ENCODE measurements at places on chromosomes 3 and 15.

DNA sequence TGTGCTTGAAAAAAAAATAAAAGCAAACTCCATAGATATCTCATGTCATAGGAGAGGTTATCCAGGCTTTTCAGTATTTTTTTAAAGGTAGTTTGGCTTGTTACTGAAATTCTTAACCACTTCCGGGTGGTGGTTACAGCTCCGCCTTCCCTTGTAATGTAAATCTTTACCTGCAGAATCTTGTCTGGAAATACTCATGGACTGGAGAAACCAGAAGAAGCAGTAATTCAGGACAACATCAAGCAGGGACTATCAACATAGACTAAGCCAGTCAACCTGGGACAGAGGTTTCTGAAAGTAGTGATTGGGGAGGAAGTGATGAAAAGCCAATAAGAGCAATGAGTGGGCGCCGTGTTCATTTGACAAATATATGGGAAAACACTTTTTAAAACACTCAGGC lies 78.9 kb upstream of the SKOR1 start:
- DNase-seq: no peak

GRCh38 chr15:75712668-75713337 lies at the start of gene CSPG4:
CSPG4 (minus strand) TSS chr15:75712848; CDS start chr15:75712755, 93 bp downstream.
- DNase-seq: peak; percentile 59

GRCh38 chr15:69232144-69232543 lies 66.6 kb upstream of the PAQR5 start:
- peak; percentile 45 for DNase-seq

DNA sequence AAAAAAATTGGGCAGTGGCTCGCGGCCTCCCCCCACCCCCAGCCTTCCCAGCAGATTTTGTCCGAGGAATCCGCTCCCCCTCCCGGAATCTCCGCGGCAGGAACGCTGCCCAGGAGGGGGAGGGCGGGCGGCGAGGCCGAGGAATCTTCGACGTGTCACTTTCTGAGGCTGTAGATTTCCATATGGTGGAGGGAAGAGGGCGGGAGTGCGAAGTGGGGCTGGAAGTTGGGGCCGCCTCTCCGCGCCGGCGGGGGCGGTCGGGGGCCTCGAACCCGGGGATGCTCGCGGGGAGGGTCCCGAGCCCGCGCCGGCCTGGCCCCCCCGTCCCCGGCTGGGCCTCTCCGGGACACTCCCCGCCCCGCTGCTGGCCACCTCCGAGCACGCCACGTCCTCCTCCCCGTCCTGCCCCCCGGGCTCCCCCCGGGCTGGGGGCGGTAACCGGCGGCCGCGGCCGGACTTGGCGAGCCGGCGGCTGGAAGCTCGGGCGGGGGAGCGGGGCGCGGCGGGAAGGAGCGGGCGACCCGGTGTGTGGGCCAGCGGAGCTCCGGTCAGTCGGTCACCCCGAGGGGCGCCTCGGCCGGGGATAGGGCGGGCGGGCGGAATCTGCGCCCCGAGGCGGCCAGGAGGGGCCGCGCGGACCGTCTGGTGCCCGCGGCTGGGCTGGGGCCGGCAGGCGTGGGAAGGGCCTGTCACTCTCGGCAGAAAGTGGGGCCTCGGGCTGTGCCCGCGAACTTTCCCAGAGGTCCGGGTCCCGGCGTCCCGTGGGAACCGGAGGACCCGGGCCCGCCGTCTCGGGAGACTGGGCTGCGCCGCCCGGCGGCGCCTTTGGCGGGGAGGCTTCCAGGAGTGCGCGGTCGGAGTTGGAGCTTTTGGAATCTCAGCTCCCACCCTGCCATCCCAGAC lies 951 bp downstream of the FNDC3B start:
- DNase-seq: peak; percentile 67

DNA sequence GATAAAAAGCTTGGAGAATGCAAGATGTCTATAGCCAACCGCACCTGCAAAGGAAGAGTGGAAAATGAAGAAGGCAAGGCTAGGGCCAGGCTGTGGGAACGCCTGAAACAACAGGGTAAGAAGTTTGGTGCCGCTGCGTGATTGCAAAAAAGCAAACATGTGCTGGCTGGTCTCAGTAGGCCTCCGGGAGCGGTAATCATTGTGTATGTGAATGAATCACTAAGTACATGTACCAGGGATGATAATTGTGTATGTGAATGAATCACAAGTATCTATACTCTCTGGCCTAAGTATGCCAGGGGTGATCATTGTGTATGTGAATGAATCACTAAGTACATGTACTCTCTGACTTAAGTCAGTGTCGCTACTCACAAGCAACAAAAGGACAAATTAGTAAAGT lies 40.3 kb upstream of the PARL start:
- no peak for DNase-seq

DNA sequence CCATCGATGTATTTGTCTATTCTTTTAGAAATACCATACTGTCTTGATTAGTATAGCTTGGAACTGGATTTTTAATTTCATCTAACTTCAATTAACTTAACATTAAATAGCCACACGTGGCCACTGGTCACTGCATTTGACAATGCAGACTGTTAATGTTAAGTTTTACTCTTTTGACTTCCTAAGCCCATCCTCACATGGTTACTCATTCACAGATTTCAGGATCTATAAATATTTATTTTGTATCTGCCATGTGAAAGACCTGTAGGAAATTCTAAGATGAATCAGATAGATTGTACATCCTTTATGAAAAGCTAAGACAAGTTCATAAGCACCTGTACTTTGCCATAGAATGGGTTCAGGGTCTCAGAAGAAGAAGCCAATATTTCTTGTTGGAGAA lies 8.3 kb upstream of the RORA start:
- no peak for DNase-seq

GRCh38 chr15:36926427-36926825 lies 173.9 kb downstream of the MEIS2 start:
- DNase-seq: no peak

DNA sequence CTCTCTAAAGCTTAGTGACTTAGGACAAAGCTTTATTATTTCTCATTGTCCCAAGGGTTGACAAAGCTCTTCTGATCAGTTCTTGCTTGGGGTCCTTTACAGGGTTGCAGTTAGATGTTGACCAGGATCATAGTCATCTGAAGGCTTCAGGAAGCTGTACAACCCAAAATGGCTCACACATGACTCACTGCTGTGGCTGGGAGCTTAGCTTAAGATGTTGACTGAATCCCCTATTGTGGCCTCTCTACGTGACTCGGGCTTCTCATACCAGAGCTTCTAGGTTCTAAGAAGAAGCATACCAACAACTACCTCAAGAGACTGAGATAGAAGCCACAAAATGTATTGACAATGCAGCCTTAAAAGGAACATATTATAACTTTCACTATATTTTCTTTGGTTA lies 569.6 kb upstream of the ROBO2 start:
- DNase-seq: peak; percentile 18

DNA sequence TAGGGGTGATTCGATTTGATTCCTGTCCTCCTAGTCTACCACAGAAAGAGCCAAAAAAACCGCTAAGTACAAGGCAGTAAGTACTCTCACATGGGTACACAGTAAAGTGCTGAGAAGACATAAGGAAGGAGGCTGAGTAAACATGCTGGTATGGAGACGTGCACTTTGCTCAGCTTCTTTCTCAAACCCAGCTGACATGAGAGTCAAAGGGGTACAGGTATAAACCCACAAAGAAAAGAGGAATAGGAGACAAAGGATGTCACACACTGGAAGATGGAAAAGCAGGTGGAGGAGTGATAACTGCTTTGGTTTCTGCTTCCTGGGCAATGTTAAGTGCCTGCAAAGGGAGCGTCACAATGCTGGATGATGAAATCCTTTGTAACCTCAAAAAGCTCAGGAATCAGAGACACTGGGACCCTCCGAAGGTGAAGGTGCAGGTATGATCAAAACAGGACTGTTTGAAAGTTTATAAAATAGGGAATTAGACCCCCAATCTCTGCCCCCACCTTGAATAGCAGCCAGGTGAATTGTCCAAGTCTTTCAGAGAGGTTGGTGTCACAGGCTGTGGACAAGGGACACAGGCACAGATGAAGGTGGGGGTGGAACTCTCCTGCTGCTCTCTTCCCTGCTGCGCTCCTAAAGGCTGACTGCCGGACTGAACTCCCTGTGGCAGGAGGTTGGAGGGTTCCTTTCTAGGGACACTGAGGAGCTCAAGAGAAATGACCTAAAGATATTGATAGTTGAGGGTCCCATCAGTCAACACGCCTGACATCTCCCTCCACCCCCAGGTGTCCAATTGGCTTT lies 101.8 kb downstream of the RAB11A start:
- no peak for DNase-seq

GRCh38 chr3:8825153-8825825 lies 55.9 kb upstream of the OXTR start:
- DNase-seq: no peak

DNA sequence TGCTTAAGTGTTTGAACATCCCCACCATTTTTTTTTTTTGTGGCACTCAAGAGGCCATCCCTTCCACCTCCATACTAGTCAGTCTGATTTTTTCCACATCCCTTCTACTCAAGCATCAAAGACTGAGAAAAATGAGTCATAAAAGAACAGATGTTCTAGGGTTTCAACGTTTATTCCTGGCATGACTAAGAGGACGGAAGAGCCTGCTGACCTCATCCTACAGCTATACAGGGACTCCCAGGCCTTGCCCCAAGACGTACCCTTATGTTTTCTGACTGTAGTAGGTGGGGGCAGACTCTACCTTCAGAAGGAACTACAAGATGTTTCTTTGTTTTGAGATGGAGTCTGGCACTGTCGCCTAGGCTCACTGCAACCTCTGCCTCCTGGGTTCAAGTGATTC lies 3.3 kb upstream of the ITPKA start:
- DNase-seq: peak; percentile 97

DNA sequence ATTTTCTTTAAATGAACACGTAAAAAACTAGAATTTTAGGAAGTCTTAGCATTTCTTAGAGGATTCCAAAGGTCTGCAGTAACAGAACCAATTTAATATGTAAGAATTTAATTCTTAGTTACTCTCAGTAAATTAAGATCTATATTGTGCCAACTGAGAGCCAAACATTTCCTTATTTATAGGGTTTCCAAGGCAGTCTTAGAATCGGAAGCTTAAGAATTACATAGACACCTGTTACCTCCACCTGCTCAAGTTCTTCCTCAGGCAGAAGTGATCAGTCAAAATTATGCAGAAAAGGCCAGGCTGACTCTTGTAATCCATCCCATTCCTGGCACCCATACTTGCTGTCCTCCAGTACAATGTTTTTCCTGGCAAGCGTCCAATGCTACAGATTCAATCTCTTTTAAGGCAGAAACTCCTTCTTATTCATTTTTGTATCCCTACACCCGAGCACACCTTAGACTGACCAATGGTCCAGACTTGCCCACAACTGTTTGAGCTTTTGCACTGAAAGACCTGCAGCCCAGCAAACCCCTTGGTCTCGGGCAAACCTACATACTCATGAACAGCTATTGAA lies 64.3 kb downstream of the NCEH1 start:
- DNase-seq: peak; percentile 86

DNA sequence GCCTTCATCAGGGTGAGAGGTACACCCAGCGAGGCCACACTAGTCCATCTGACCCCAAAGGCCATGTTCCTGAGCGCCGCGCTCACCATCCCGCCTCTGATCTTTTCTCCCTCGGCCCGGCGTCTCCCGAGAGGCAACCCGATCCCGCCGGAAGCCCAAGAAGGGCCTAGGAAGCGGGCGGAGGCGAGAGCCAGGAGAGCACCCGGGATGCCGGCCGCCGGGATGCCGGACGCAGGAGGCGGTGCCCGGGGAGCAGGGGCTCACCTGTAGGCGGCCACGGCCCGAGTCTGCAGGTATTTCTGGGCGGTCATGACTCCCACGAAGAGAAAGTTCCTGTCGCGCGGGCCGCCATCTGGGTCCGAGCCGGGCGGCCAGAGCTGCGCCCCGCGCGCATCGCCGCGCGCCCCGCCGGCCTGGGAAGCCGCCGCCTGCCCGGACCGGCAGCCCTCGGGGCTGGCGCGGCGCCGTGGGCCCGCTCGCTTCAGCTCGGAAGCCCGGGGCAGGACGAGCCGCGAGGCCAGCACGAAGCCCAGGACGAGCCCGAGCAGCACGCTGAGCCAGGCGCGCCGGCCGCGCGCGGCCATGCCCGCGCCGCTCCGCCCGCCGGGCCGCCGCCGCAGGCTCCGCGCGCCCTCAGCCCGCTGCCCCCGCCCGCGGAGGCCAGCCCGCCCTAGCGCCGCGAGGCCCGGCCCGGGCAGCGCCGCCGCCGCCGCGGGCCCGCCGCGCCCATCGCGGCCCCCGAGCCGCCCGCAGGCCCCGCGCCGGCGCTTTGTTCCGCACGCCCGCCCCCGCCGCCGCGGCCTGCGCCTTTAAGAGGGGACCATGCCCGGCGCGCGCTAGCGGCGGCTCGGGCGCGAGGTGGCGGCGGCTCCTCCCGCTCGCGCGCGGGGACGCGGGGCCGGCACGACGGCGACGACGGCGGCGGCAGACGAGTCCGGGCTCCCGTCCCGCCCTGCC lies 697 bp downstream of the CHSY1 start:
- DNase-seq: peak; percentile 41

- peak; percentile 21 for DNase-seq
Measured at GRCh38 chr15:96625256-96625655, 294.8 kb downstream of the NR2F2 start.

GRCh38 chr15:52080031-52080430 lies 32.5 kb downstream of the BCL2L10 start:
- DNase-seq: no peak

DNA sequence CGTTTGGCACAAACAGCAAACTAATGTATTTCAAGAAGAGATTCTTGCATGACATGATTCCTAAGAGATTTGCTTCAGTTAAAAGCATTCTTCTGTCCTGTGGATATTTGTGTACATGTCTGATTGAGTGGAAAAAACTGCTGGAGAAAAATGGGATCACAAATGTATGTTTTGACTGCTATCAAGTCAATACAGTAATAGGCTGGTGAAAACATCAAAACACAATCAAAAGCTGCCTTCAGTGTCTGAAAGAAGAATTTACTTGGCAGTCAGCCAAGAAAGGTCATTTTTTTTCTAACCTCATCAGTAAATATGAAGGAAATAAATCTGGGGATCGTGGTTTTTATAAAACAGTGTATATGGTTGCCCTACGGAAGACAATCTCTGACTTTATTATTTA lies 1214.8 kb downstream of the NSUN3 start:
- DNase-seq: no peak

GRCh38 chr3:95424279-95424678 lies 1361.4 kb downstream of the NSUN3 start:
- DNase-seq: no peak

DNA sequence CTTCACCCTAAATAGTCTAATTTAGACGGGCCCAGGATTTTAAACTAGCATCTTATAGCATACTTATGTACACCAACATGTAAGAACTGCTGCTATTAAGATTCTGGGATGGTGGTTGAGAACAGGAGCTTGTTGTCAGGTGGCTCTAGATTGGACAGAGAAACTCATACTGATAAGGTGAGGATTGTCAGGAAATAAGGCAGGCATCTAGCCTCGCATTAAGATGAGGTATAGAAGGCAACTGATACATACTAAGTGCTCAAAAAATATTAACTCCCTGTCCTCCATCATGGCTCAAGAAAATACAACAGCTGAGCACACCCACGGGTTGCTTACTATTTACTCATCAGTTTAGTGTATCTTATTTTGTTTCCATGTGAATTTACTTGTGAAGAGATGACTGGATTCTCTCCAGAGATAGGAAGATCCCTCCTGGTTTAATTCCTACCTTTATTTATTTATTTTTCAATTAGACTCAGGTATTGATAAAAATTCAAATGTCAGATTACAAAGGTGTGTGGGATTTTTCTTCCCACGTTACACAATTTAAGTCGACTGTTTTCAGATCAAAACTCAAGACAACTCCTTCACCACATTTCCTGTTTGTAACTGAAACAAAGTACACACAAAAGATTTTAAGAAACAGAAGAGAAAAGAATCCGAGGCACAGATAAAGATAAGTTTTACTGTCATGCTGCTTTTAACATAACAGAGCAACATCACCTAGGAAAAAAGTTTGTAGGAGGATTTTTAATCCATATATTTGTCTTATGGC lies at the start of gene TRAT1:
TSS of gene TRAT1 (plus strand) at position 664 of the 775 bp plus-strand sequence. CDS start 142 bp downstream, outside the sequence.
- DNase-seq: no peak

Data from LHCN-M2 (cell line).